ENCODE measurements at places on chromosomes 1 and 21. TPM values are rescaled to one million over a fixed set of nuclear protein-coding genes. Genes with fewer than 3 reads are reported as not detected.
A peak's percentile ranks its signal among the peaks of the same experiment; 100 is the strongest.

GRCh38 chr1:150963321-150964163 is 11.1 kb downstream of the CERS2 start:
- no peak overlapping the region for H3K27ac ChIP-seq
- H3K27me3 ChIP-seq: no peaks in the 10 kb centered on the region
- H3K36me3 ChIP-seq: peaks cover 48% of the 10 kb centered on the region

- no peak overlapping the region for H3K4me3 ChIP-seq
- DNase-seq: no peak
- H3K27ac ChIP-seq: no peak overlapping the region
- H3K27me3 ChIP-seq: no peaks in the 10 kb centered on the region
- H3K4me1 ChIP-seq: peaks cover 46% of the 10 kb centered on the region
Measured at GRCh38 chr21:38802050-38803026, 3.4 kb upstream of the ETS2 start.

Gene LEFTY2
- total RNA-seq: not detected

DNA sequence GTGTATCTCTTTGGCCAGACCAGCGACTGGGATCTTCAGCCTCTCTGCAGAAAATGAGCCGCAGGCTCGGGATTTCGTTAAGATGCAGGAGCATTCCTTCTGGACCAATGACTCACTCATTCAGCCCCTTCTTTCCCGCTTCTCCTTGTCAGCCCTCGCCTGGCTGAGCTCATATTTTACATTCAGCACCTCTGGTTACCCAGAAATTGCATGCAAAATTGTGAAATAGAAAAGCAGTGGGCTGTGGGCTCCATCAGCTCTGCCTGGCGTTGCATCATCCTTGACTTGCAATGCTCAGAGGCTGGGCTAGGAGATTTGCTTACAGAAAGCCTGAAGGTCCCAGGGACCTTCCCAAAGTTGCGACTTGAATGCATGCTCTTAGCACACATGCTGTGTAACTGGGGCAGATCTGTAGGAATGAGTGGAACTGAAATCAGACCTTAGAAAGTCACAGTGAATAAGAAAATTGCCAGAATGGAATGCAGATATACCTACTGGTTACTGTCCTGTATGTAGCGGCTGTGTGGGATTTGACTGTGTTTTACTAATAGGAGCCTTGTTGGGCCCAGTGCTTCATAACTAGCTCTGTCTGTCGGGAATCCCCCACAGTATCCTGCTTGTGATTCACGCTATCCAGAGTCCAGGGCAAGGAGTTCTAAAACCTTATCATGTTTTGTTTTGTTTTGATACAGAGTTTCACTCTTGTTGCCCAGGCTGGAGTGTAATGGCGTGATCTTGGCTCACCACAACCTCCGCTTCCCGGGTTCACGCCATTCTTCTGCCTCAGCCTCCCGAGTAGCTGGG is 444.8 kb downstream of the KIF26B start:
- H3K36me3 ChIP-seq: no peaks in the 10 kb centered on the region
- DNase-seq: no peak
- H3K4me3 ChIP-seq: no peak overlapping the region
- H3K27ac ChIP-seq: no peak overlapping the region

DNA sequence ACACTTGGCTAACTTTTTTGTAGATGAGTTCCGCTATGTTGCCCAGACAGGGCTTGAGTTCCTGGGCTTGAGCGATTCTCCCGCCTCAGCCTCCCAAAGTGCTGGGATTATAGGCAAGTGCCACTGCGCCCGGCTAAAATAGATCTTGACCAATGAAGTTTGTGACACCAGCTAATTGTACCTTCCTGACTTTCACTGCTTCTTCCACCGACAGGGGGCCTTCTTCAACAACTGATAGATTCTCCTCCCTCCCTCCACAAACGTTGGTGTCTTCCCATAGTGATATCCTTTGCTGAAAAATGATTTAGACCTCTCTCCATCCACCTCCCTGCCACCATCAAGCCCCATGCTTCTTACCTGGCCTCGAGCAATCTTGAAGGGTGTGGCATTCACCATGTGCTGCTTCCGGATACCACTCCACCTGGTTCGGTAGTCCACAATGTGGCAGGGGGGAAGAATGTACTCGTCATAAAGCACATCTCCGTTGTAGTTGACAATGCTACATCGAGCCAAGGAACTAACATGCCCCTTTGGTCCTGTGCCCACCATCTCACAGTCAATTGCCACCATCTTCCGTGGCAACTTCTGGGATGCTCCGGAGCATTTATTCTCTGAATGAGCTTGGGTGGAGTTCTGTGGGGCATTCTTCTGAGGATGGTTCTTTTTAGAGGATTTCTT is 1.6 kb upstream of the METTL25B start:
- H3K27me3 ChIP-seq: no peaks in the 10 kb centered on the region
- peaks cover 21% of the 10 kb centered on the region for H3K36me3 ChIP-seq
- H3K27ac ChIP-seq: peak overlapping the region; percentile 81
- peak; percentile 71 for DNase-seq
- H3K4me3 ChIP-seq: peak overlapping the region; percentile 92

DNA sequence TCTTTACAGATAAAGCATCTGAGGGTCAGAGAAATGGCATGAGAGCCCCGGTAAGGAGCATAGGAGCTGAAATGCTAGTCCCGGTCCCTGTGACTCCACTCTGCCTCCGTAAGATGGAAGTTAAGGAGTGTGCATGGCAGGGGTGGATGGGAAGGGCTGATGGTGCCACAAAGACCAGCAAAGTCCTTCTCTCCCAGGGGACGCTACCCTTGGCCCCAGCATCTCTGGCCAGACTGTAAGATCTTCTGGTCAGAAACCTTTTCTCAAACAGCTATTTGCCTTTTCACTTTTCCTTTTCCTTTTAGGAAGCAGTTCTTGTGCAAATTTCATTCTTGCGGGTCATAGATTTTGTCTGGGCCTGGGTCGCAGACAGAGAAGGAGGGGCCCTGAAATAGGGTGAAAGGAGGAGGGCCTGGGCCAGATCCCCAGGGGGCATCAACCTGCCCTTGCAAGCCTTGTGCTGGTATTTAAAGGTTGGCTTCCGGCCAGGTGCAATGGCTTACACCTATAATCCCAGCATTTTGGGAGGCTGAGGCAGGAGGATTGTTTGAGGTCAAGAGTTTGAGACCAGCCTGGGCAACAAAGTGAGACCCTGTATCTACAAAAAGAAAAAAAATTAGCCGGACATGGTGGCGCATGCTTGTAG is 14.4 kb upstream of the EPS8L3 start:
- peaks cover 9% of the 10 kb centered on the region for H3K4me1 ChIP-seq
- H3K36me3 ChIP-seq: no peaks in the 10 kb centered on the region
- H3K27me3 ChIP-seq: no peaks in the 10 kb centered on the region
- no peak overlapping the region for H3K27ac ChIP-seq
- no peak for DNase-seq
- no peak overlapping the region for H3K4me3 ChIP-seq

GRCh38 chr1:101967871-101968270 is 28.9 kb downstream of the OLFM3 start:
- no peak overlapping the region for H3K4me3 ChIP-seq
- no peaks in the 10 kb centered on the region for H3K27me3 ChIP-seq
- DNase-seq: no peak
- no peaks in the 10 kb centered on the region for H3K4me1 ChIP-seq
- no peaks in the 10 kb centered on the region for H3K36me3 ChIP-seq

DNA sequence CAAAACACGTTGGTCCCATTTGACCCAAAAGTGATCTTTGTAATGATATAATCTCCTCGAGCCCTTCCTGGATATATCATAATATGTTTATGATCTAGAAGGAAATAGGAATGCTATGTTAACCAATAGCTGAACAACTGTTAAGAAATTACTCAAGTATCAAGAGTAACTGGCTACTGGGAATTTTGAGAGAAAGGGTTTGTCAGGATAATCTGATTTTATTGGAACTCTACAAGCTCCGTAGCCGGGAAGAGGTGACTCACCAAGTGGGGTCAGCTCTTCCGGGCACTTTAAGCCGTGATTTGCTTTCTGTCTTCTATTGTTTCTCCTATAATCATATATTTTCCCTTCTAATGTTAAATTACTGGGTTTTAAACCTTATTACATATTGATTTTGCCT is 250.5 kb upstream of the POGK start:
- no peaks in the 10 kb centered on the region for H3K36me3 ChIP-seq
- peaks cover 5% of the 10 kb centered on the region for H3K27me3 ChIP-seq
- H3K4me3 ChIP-seq: no peak overlapping the region
- no peak overlapping the region for H3K27ac ChIP-seq
- DNase-seq: no peak
- no peaks in the 10 kb centered on the region for H3K4me1 ChIP-seq

GRCh38 chr1:94143173-94143808 is 22.3 kb upstream of the ABCA4 start:
- H3K27me3 ChIP-seq: no peaks in the 10 kb centered on the region
- no peak overlapping the region for H3K27ac ChIP-seq
- H3K4me1 ChIP-seq: no peaks in the 10 kb centered on the region
- DNase-seq: no peak
- H3K36me3 ChIP-seq: no peaks in the 10 kb centered on the region

DNA sequence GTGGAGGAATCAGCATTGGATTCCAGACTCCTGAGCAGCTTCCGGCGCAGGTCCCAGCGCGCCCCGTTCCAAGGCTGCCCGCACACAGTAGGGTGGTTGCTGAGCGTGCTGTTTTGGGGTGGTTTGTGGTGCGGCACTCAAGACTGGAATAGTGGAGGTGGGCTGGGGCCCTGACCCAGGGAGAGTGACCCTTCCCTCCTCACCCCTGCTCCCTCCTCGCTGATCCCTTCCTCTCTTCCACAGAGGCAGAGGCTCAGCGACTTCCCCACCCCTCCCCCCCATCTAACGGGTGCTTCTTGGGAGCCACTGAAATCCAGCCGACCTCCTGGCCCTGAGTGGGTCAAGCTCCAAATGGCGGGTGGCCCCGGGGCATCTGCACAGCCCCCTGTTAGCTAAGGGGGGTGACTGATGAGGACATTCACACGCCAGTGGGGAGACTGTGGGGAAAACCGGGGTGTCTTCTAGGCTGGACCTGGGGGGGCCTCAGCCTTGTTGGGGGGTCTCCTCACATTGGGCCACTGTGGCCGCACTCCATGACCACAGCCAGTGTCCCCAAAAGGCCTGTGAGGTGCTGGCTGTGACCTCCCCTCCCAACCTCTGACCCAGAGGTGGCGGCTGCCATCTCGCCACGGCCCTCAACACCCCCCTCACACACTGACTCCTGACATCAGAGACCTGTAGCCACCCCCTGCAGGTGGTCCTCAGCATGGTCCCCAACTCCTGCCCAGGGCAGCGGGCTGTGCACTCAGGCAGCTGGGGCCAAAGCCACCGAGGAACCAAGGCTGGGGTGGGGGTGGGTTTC is 3.9 kb upstream of the HES4 start:
- H3K27me3 ChIP-seq: no peaks in the 10 kb centered on the region
- no peak for DNase-seq
- H3K36me3 ChIP-seq: no peaks in the 10 kb centered on the region
- H3K4me3 ChIP-seq: no peak overlapping the region
- peaks cover 70% of the 10 kb centered on the region for H3K4me1 ChIP-seq

- peaks cover 63% of the 10 kb centered on the region for H3K4me1 ChIP-seq
- H3K36me3 ChIP-seq: no peaks in the 10 kb centered on the region
- H3K4me3 ChIP-seq: no peak overlapping the region
Measured at GRCh38 chr1:13763222-13763621, 63.2 kb downstream of the PRDM2 start.

Gene CFAP141
- total RNA-seq: not detected

Gene TMEM269
- total RNA-seq: 0.34 TPM

Gene CFAP74
- total RNA-seq: 4.9 TPM

Gene IL22RA1
- total RNA-seq: 2.1 TPM

Gene LAD1
- 56.1 TPM for total RNA-seq

DNA sequence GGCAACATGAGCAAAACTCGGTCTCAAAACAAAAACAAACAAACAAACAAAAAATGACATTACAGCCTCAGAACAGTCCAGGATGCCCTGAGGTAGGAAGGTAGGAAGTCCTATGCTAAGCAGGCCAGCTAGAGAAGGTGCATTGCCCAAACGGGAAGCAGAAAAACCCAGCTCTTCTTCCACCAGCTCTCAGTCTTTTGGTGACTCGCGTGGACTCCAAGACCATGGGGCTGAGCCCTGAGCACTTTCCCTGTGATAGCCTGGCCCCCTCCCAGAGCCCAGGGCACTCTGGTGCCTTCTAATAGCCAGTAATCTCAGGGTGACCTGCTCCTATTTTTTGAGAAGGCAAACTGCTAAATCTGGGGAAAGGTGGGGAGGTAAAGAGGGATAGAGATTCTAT is 16.1 kb downstream of the PHLDA3 start:
- no peaks in the 10 kb centered on the region for H3K36me3 ChIP-seq
- no peak for DNase-seq
- no peak overlapping the region for H3K27ac ChIP-seq
- no peak overlapping the region for H3K4me3 ChIP-seq
- H3K27me3 ChIP-seq: no peaks in the 10 kb centered on the region
- H3K4me1 ChIP-seq: peaks cover 12% of the 10 kb centered on the region

GRCh38 chr1:79848316-79848715 is 841.8 kb upstream of the ADGRL4 start:
- DNase-seq: no peak
- H3K27ac ChIP-seq: no peak overlapping the region
- H3K36me3 ChIP-seq: no peaks in the 10 kb centered on the region
- no peaks in the 10 kb centered on the region for H3K27me3 ChIP-seq

DNA sequence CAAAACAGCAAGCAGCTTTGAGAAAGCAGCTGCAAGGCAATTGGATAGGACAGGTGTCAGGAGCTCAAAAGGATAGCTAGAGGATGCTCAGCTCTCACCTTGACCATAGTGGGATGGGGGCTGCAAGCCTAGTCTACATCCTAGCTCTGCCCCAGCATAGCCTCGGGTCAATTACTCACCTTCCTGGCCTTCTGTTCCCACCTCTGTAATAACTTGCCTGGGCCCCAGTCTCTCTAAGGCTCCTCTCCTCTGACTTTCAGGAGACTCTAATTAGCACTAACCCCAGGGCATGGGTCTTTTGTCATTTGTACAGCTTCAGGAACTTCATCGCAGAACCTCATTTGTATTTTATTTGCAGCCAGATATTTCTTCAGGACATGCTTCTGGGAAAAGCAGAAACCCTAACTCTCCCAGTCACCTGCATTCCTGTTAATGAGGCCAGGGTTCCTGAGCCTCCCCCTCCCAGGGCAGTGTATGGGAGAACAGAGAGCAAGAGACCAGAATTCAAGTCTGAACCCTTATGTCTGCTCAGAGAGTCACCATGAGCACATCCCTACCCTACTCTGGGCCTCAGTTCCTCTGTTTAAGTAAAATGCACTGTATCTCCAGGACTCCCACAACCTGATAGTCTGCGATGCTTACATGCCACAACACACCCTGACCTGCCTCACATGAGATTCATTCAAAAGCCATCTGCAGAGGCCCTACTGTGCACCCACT is 108.1 kb downstream of the MATN1 start:
- H3K4me1 ChIP-seq: peaks cover 19% of the 10 kb centered on the region
- no peak overlapping the region for H3K27ac ChIP-seq
- DNase-seq: no peak

Gene CDK18
- 32.0 TPM for total RNA-seq

- peaks cover 29% of the 10 kb centered on the region for H3K4me1 ChIP-seq
- H3K27me3 ChIP-seq: no peaks in the 10 kb centered on the region
- peak within 1 kb of the TSS; percentile 97 for H3K27ac ChIP-seq
- DNase-seq: no peak
- peak within 1 kb of the TSS; percentile 97 for H3K4me3 ChIP-seq
- H3K36me3 ChIP-seq: peaks cover 7% of the 10 kb centered on the region
Measured at GRCh38 chr1:155127105-155127966, at the start of gene EFNA1. Gene EFNA1 (plus strand): TSS chr1:155127876. CDS start chr1:155127978, 102 bp downstream.
